ENCODE measurements at places on chromosomes 2 and 18.

DNA sequence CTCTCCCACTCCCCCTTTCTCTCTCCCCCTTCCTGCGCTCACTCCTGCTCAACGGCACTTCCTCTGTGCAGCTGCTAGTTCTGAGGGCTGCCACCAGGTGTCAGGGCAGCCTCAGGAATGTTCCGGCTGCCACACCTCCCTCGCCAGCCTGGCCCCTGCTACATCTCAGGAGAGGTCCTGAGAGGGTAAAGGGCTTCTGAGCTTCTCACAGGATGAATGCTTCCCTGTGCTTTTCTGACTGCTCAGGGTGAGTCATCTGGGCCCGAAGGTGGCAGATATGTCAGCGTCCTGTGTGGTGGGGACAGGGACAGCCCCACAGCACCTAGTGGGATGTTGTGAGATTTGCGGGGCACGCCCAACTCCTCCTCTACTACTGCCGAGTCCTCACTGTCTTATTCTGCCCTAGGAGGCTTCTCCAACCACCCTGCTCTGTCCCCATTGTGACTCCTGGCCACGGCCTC, 49.0 kb downstream of the PLEKHB2 start:
- DNase-seq = no peak

DNA sequence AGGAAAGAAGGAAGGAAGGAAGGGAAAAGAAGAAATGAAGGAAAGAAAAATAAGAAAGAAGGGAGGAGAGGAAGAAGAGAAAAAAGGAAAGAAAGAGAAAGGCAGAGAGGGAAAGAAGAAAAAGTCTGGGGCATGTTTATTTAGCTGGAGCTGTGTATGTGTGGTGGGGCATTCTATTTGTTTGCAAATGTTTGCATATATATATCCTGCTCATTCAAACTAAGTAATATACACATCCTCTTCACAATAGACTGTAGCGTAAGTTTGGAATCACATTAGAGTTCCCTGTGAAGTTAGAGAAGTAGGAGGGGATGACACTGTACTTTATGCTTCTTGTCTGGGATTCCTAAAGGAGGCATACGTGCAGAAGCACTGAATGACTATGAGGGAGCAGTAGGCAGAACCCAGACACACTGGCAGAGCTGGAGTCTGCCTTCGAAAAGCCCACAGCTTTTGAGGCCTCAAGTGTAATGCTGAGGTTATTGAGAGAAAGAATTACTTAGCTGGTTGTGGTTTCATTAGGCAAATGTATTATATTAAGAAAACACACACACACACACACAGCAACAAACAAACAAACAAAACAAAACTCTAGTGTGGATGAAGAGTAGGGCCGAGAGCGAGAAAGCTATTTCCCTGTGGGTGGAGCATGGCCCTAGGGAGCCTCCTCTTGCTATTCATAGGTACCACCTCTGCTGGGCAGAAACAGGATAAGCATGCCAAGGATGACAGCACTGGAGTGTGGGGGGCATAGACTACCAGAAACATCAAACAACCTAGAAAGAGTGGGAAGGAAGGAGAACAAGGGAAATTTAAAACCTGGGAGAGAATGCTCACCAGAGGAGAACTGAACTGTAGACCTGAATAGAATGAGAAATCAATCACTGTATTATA, 905.1 kb upstream of the NXPH2 start:
- no peak for DNase-seq

DNA sequence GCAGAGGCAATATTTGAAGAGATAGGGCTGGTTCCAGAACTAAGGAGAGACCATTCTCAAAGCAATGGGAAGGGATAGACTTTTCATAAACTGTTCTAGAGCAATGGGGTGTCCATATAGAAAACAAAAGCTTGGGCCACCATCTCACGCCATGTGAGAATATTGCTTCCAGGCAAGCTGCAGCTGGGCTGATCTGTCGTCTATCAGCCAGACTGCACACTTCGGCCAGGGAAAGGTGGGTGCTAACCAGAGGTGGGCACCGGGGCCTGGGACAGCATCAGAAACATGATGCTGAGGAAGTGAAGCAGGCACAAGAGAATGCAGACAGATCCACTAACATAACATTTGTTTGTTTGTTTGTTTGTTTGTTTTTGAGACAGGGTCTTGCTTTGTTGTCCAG, 43.7 kb downstream of the MYO7B start:
- no peak for DNase-seq

GRCh38 chr18:21672521-21673267, 31.9 kb downstream of the ABHD3 start:
- DNase-seq = no peak

- DNase-seq = no peak
These were observed 52.7 kb upstream of the ODC1 start for GRCh38 chr2:10500601-10501361.

- DNase-seq = no peak
These were observed 3.4 kb downstream of the SGPP2 start for GRCh38 chr2:222427646-222428301.

- DNase-seq = no peak
These were observed 601.2 kb downstream of the ADCYAP1 start for GRCh38 chr18:1505856-1506255.

- no peak for DNase-seq
These were observed 833.8 kb upstream of the PIK3C3 start for GRCh38 chr18:41121116-41121826.

- no peak for DNase-seq
These were observed 558 bp downstream of the TTC39C start for GRCh38 chr18:24014986-24015638.

- DNase-seq = no peak
These were observed 1.4 kb downstream of the ITPRID2 start for GRCh38 chr2:181892799-181893435.

DNA sequence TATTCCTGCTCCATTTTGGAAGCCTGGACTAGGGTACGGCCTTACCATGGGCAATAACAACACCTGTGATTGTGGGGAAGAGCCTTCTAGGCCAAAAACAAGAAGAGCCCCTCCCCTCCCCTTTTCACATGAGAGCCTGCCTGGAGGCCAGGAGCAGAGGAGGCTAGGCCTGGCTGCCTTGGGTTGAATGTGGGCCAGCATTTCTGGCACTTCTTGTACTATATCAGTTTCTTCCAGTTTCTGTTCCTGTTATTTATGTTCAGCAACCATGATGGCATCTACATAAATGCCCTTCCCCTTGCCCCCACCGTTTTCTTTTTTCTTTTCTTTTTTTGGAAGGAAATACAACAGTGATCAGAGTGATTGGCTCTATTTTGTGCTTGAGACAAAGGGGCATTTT, 58.4 kb downstream of the KCTD18 start:
- DNase-seq = no peak

- DNase-seq = no peak
These were observed 284.2 kb upstream of the HDAC4 start for GRCh38 chr2:239684996-239685395.

- no peak for DNase-seq
These were observed 128.5 kb downstream of the METTL4 start for GRCh38 chr18:2442726-2443275.

GRCh38 chr18:43774497-43774896, 497.2 kb upstream of the SYT4 start:
- no peak for DNase-seq

GRCh38 chr2:79437433-79438267, 75.2 kb upstream of the CTNNA2 start:
- no peak for DNase-seq

GRCh38 chr2:10654069-10654468, 35.7 kb downstream of the NOL10 start:
- peak; percentile 21 for DNase-seq

- no peak for DNase-seq
These were observed 776.3 kb upstream of the CDH7 start for GRCh38 chr18:64974391-64975125.

DNA sequence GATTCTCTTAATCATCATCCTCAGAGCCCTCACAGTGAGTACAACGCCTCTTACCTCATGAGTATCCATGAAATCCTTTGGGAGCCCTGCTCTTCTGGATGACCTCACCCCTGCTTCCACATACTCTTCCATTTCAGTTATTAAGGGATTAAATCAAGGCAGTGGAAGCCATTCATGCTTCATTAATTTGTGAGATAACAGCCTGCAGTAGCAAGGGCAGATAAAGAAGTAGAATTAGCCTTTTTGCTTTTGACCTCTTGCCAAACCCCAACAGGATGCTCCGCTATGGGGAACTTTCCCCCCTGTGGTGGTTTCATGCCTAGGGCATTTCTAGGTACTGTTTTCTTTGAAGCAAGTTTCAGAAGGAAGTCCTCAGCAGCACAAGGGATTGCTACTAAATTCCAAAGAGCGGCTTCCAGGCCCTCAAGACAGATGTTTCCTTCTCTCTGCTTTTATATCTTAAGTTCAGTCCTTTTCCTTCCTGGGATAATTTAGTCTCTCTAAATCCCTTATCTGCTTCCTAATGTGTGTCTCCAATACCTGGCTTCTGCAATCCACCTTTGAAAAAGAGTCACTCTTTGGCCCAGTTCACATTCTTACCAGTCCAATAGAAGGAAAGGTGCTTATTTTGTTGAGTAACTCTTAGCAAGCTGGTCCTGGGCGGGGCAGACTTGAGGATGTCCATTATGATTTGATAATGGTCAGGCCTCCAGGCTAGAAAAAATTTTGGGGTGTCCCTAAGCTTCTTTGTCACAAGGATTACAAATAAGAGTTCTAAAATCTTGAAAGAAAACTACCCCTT, 76.9 kb downstream of the MYO1B start:
- DNase-seq = no peak

DNA sequence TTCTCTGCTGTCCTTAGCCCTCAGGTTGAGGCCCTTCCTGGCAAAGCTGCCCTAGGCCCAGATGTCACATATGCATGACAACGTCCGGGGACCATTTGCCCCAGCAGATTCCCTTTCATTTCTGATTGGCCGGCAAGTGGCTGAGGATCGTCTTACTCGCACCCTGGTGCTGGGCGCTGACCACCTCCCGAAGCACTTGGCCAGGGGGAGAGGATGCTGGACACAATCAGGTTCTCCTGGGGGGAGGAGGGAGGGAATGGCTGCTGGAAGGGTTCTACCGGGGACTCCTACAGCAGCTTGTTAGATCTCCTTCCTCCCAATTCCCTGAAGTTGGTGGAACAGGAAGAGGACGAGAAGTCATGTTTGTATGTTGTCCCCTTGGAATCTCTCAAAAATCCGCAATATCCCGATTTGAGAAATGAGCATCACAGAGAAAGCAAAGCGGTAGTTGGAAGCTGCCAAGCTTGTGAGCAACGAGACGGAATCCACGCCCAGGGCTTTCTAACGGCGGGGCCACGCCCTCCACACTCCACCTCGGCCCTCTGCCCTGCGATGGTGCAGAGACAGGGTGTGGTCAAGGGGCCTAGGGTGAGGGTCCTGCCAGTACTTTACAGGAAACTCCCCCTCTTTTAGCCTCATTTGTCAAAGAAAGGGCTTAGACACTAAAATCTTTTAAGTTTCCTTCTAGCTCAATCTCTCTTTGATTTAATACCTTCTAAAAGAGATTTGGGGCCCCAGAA, 61.8 kb upstream of the YWHAQ start:
- DNase-seq = no peak

DNA sequence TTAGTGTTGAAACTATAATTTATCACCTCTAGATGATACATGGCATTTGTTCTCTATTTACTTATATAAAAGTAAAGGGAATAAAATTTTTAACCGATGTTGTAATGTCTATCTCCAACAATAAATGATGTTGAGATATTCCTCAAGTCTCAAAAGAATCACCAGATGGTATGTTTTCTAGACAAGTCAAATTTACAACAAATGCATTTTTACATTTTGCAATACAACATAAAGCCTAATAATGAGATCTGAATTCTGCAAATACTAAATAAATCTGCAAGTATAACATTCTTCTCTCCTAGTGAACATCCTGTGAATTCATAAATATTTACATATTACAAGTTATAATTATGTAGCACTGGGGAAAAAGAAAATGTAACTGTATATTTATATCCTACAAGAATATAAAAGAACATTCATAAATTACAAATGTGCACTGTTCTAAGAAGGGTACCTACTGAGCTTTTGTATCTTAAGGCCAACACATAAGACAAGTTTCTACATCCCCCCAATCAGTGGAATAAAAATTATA, 1504.4 kb upstream of the ZEB2 start:
- no peak for DNase-seq

GRCh38 chr2:37570773-37571586, 100.5 kb downstream of the CDC42EP3 start:
- DNase-seq = no peak

DNA sequence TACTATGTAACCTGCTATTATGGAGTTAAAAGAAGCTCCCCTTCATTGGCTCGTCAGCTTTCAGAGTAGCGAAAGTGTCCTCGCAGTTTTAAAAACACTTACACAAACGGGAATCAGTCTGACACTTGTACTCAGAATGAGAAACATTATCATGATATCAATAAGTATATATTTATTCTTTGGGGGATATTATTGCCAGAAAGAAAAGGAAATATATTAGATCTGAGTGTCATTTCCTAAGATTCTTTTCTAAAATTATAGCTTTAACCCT, 584.5 kb downstream of the ZEB2 start:
- no peak for DNase-seq

- no peak for DNase-seq
These were observed 138.5 kb upstream of the SLC35G4 start for GRCh38 chr18:11470941-11471340.

DNA sequence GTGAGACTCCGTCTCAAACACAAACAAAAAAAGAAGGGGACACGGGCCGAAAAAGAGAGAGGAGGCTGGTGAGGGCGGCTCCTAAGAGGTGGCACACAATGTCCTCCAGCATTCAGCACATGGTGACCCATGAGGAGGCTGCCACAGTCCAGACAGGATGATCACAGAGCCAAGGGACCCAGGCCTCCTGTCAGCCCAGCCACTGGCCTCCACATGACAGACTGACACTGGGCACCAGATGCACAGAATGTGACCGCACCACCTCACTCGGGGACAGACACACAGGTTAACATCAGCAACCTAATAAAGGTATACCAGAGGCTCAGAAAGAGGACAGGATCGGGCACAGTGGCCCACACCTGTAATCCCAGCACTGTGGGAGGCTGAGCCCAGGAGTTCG, 21.0 kb downstream of the PASK start:
- no peak for DNase-seq

GRCh38 chr2:30661173-30662107, 145.8 kb downstream of the CAPN13 start:
- no peak for DNase-seq

- no peak for DNase-seq
These were observed 4.7 kb upstream of the STAMBP start for GRCh38 chr2:73823916-73824523.
